ENCODE measurements at places on chromosomes 11 and 22.
A peak's percentile ranks its signal among the peaks of the same experiment; 100 is the strongest.

DNA sequence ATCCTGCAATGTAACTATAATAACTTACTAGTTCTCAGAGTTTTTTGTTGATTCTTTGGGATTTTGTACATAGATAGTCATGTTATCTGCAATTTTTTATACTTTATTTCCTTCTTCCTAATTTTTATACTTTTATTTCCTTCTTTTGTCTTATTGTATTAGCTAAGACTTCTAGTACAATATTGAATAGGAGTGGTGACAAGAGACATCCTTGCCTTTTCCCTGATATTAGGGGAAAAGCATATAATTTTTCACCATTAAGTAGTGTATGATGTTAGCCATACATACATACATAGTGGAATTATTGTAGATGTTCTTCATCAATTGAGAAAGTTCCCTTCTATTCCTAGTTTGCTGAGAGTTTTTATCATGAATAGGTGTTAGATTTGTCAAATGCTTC, 27.8 kb upstream of the CLTCL1 start:
- no peaks in the 10 kb centered on the region for H3K36me3 ChIP-seq
- no peaks in the 10 kb centered on the region for H3K27me3 ChIP-seq
- DNase-seq: no peak
- no peaks in the 10 kb centered on the region for H3K4me1 ChIP-seq
- no peak overlapping the region for H3K4me3 ChIP-seq
- no peak overlapping the region for H3K27ac ChIP-seq

DNA sequence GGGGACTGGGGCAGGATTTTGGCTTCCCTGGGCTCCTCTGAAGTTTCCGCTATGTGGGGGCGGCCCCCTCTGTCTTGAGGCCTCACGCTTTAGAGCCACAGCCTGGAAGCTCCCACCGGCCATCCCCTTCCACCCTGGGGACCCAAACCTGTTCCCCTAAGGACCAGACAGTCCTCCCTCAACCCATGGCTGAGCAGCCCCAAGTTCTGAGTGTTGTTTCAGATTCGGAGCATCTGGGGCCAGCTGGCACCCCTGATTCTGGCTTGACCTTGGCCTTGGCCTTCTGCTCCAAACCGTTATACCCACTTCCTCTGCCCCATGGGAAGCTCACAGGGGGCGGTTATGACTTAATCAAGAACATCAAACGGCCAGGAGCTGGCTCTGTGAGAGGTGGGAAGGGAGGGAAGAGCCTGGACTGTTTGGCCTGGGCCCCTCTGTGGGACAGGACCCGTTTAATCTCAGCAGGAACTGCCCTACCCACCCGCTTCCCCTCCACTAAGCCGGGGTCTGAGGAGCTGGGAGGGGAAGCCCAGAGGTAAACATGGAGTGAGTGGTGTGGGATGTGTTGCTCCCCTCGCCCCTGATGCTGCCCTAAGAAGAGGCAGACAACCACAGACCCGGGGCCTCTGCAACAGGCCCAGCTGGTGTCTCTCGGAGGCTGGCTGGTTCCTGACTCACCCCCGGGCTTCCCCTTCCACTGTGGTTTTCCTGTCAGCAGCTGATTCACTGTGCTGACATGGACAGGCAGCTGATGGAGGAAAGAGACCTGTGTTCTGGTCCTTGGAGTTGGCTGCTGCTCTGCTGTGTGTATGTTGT, 3.4 kb downstream of the CD82 start:
- H3K27ac ChIP-seq: no peak overlapping the region
- no peak overlapping the region for H3K4me3 ChIP-seq
- peaks cover 6% of the 10 kb centered on the region for H3K4me1 ChIP-seq
- DNase-seq: no peak

- H3K36me3 ChIP-seq: no peaks in the 10 kb centered on the region
- no peak for DNase-seq
- H3K27ac ChIP-seq: no peak overlapping the region
- no peak overlapping the region for H3K4me3 ChIP-seq
- H3K4me1 ChIP-seq: no peaks in the 10 kb centered on the region
Measured at GRCh38 chr11:25775603-25776002, 556.3 kb upstream of the ANO3 start.

- no peak for DNase-seq
- peaks cover 16% of the 10 kb centered on the region for H3K4me1 ChIP-seq
- H3K27me3 ChIP-seq: peaks cover 2% of the 10 kb centered on the region
- no peaks in the 10 kb centered on the region for H3K36me3 ChIP-seq
- no peak overlapping the region for H3K27ac ChIP-seq
Measured at GRCh38 chr22:20429254-20430100, 8.1 kb downstream of the SCARF2 start.

DNA sequence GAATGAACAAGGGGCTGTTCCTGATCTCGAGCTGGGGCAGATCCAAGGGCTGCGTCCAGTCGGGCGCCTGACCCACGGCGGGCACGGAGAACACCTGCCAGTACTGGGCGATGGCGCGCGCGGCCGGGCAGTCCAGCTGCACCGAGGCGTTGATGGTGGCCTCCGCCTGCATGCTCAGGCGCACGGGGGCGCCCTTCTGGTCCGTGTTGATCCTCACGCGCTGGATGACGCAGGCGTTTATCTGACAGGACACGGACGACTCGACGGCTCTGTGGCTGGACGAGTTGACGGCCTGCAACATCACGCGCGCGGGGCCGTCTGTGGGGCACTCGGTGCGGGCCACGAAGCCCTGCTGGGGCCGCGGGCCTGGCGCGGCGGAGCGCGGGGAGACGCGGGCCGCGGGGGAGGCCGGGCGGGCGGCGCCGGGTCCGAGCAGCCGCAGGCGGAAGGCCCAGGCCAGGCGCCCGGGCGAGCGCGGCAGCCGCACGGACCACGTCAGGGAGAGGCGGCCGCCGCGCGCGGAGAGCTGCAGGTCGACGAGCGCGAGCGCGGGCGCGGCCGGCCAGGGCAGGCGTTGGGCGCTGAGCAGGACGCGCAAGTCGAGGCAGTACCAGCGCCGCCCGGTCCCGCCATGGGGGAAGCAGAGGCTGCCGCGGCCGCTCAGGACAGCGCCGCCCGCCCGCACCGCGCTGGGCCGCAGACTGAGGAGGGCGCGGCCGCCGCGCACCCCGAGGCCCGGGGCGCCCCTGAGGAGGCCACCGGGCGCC, 511 bp downstream of the PKDREJ start:
- no peak for DNase-seq
- no peaks in the 10 kb centered on the region for H3K4me1 ChIP-seq
- H3K27ac ChIP-seq: no peak overlapping the region
- H3K36me3 ChIP-seq: no peaks in the 10 kb centered on the region
- peak overlapping the region; percentile 32 for H3K4me3 ChIP-seq

GRCh38 chr11:131977231-131977630, 606.8 kb downstream of the NTM start:
- H3K27me3 ChIP-seq: no peaks in the 10 kb centered on the region
- peaks cover 9% of the 10 kb centered on the region for H3K4me1 ChIP-seq
- no peaks in the 10 kb centered on the region for H3K36me3 ChIP-seq
- DNase-seq: no peak
- no peak overlapping the region for H3K4me3 ChIP-seq

GRCh38 chr11:35183326-35183925, 44.5 kb downstream of the CD44 start:
- no peak for DNase-seq
- H3K27ac ChIP-seq: no peak overlapping the region
- no peaks in the 10 kb centered on the region for H3K36me3 ChIP-seq
- H3K27me3 ChIP-seq: no peaks in the 10 kb centered on the region

DNA sequence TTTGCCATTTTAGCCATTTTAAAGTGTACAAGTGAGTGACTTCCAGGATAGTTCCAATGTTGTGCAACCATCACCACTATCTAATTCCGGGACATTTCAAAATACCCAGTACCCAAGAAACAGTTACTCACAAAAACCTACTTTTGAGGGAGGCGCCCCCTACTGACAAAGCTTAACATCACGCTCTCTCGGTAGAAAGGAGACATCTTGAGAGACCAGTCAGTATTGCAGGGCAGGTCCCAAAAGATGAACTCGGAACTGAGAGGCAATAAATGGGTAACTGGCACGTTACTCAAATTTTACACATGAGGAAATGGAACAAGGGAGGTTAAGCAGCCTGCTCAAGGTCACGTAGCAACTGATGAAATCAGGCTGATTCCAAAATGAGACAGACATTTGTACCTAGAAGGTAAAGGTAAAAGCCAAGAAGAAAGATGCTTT, 50.0 kb upstream of the POU2AF1 start:
- no peaks in the 10 kb centered on the region for H3K4me1 ChIP-seq
- H3K4me3 ChIP-seq: no peak overlapping the region
- no peaks in the 10 kb centered on the region for H3K27me3 ChIP-seq
- no peak overlapping the region for H3K27ac ChIP-seq
- H3K36me3 ChIP-seq: no peaks in the 10 kb centered on the region

GRCh38 chr11:120752668-120753067, 241.1 kb downstream of the GRIK4 start:
- no peaks in the 10 kb centered on the region for H3K27me3 ChIP-seq
- no peak overlapping the region for H3K27ac ChIP-seq
- H3K36me3 ChIP-seq: no peaks in the 10 kb centered on the region
- no peak overlapping the region for H3K4me3 ChIP-seq
- DNase-seq: no peak

DNA sequence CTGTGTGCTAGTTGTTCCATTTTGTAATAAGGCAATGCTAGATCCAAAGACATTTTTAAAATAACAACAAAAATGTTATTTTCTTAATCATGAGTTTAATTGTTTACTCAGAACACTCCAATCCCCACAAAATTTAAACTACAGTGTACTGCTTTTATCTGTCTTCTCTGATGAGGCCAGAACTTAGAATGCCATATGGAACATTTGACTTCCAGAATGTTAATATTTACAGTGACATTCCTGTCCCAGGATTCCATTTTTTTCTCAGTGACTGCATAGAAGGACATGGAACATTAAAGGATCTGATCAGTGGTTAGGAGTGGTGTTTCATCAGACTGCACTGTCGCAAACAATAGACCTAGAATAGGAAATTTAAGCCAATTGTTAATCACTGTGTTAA, 494.9 kb upstream of the ARHGAP42 start:
- H3K27me3 ChIP-seq: no peaks in the 10 kb centered on the region
- DNase-seq: no peak
- no peaks in the 10 kb centered on the region for H3K36me3 ChIP-seq
- peaks cover 2% of the 10 kb centered on the region for H3K4me1 ChIP-seq

- peaks cover 10% of the 10 kb centered on the region for H3K4me1 ChIP-seq
- H3K27ac ChIP-seq: no peak overlapping the region
- DNase-seq: no peak
- no peaks in the 10 kb centered on the region for H3K36me3 ChIP-seq
Measured at GRCh38 chr22:27480487-27480886, 321.1 kb downstream of the MN1 start.

- no peak overlapping the region for H3K4me3 ChIP-seq
- H3K27me3 ChIP-seq: peaks cover 28% of the 10 kb centered on the region
- DNase-seq: no peak
- no peak overlapping the region for H3K27ac ChIP-seq
Measured at GRCh38 chr11:120198787-120199469, 11.9 kb upstream of the OAF start.

GRCh38 chr22:37581504-37581903, 1.6 kb upstream of the LGALS2 start:
- no peaks in the 10 kb centered on the region for H3K4me1 ChIP-seq
- H3K36me3 ChIP-seq: no peaks in the 10 kb centered on the region
- no peak for DNase-seq
- no peaks in the 10 kb centered on the region for H3K27me3 ChIP-seq

DNA sequence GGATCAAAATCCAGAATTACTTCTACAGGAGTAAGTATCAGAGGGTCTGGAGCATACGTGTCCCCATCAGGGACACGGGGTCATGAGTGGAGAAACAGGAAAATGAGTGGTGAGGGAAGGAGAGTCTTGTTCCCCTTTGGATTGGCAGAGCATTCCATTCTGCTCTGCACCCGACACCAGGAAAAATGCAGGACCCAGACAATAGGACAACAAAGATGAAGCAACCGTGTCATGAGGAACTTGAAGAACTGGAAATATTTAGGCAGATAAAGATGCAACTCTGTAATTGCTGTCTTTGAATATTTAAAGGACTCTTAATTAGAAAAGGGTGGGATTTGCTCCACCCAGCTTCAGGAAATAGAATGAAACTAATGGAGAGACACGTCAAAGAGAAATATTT, 89.0 kb upstream of the BLID start:
- H3K27me3 ChIP-seq: no peaks in the 10 kb centered on the region
- H3K36me3 ChIP-seq: no peaks in the 10 kb centered on the region
- no peak overlapping the region for H3K4me3 ChIP-seq
- H3K4me1 ChIP-seq: peaks cover 3% of the 10 kb centered on the region

All from iPS DF 6.9 (cell line).